Hematopoietic multipotent progenitor cell treated with erythropoietin and hydrocortisone succinate and interleukin-3 and kit ligand, for 15 days (in vitro differentiated cells): ENCODE measurements at places on chromosomes 5 and 9.

DNA sequence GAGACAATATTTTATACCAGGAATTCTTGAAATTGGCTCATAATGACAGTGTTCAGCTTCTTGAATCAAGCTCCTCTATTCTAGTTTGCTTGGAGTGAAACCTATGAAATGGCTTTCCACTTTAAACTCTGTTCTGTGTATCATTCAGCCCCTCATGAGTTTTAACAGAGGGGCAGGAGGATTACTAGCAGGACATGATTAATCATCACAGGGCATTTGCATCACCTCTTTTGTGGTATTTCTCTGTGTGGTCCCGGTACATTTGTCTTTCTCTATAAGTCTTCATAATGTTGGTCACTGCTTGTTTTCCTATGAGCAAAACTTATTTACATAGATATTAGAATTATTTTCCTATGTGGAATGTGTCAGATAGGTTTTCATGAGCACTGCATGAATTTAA is 21.2 kb downstream of the CAST start:
- DNase-seq, result no peak

DNA sequence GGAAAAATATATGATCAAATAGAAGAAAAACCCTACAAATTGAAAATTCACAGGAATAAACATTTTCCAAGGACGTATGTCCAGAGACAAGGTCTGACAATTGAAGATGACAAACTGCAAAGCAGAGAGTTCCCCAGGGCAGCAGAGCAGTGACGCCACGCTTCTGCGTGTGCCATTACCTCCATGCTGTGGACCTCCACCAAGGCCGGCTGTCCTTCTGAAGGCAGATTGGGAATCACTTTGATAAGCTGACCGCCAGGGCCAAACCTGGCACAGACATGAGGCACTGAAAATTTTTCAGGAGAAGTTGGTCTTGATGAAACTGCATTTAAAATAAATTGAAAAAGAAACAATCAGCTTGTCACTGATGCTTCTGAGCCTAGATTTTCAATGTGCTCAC is 18.6 kb downstream of the SEC16A start:
- DNase-seq, result no peak

DNA sequence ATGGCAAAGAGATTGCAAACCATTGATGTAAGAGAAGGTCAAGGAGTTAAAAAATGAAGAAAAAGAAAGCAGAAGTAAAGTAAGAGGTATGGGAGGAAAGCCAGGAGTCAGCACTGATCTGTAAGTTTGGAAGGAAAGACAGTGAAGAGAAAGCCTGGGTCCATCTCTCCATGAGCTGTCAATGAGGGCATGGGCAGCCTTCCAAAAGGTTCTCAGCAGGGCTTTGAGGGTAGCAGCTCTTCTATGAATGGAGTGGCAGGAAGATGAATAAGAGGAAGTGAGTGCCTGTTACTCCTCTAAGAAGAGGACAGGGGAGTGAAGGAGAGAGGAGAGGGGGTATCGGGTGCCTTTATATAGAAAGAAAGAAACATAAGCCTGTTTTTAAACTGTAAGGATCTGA is 97.1 kb downstream of the ADCY2 start:
- no peak for DNase-seq

- DNase-seq, result peak; percentile 91
Measured at GRCh38 chr5:181159286-181160151, 12.1 kb downstream of the OR2V2 start.

DNA sequence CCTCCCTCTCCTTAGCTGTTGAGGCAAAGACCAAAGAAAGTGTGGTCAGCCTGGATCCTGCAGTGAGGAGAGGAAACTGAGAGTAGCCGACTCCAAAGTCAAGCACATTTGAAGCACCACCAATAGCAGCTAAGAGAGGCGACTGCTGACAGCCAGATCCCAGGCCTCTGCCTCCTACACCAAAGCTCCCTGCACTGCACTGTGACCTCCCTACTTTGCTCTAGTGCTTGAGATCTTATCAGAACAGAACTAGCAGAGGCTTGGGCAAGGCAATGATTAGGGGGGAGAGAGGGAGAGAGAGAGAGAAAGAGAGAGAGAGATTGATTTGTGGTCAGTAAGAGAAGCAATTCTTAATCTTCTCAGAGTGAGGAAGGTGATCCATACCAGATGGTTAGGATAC is 216.3 kb downstream of the CDK5RAP2 start:
- DNase-seq, result no peak
